Adrenal gland (tissue), 19 donors: ENCODE measurements at places on chromosomes 6 and 20. TPM values are rescaled to one million over a fixed set of nuclear protein-coding genes. Genes with fewer than 3 reads are reported as not detected.

Gene CCN5
- total RNA-seq, result 58.0 TPM

Gene C6orf15
- not detected for total RNA-seq

Gene AURKA
- total RNA-seq, result 3.0 TPM

Gene CTCFL
- total RNA-seq, result not detected

Gene DYNLT2
- 1.5 TPM for total RNA-seq

Gene OXT
- total RNA-seq, result not detected

Gene NKX2-2
- total RNA-seq, result not detected

Gene PROKR2
- not detected for total RNA-seq

Gene ELOVL4
- total RNA-seq, result not detected

DNA sequence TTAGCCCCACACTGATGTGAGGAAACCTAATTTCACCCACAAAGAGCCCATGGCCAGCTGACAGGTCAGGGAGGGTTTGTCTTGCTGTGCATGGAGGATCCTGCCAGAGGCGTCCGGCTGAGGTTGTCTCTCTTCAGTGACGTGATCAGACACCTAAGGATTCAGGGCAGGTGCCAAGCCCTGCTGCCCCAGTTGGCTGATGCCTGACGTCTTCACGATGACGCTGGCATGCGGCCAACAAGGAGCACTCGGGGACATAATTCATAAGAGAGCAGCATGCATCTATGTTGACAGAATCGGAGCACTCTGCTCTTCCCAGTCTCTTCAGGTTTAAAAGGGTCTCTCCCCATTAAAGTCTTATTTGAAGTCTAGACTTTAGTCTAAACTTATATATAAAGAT lies 47.8 kb downstream of the PSMB1 start:
- no peaks in the 10 kb centered on the region for H3K4me1 ChIP-seq
- DNase-seq, result peak; percentile 17
- peaks cover 3% of the 10 kb centered on the region for H3K27me3 ChIP-seq
- H3K4me3 ChIP-seq, result no peak overlapping the region

GRCh38 chr6:132131758-132132157 lies 180.6 kb upstream of the CCN2 start:
- peak overlapping the region; percentile 54 for H3K27ac ChIP-seq
- no peaks in the 10 kb centered on the region for H3K27me3 ChIP-seq
- no peaks in the 10 kb centered on the region for H3K4me1 ChIP-seq

- H3K36me3 ChIP-seq, result no peaks in the 10 kb centered on the region
- no peaks in the 10 kb centered on the region for H3K27me3 ChIP-seq
- no peak overlapping the region for H3K27ac ChIP-seq
- no peak overlapping the region for H3K4me3 ChIP-seq
- no peaks in the 10 kb centered on the region for H3K4me1 ChIP-seq
- no peak for DNase-seq
Measured at GRCh38 chr6:103105686-103106085, 1712.2 kb downstream of the GRIK2 start.

- DNase-seq, result no peak
- no peaks in the 10 kb centered on the region for H3K27me3 ChIP-seq
- no peaks in the 10 kb centered on the region for H3K4me1 ChIP-seq
- no peak overlapping the region for H3K27ac ChIP-seq
- no peak overlapping the region for H3K4me3 ChIP-seq
Measured at GRCh38 chr6:40135491-40136072, 201.3 kb upstream of the MOCS1 start.

GRCh38 chr6:16949716-16950115 lies 152.1 kb upstream of the STMND1 start:
- H3K4me3 ChIP-seq, result no peak overlapping the region
- no peak for DNase-seq
- H3K27ac ChIP-seq, result no peak overlapping the region

GRCh38 chr20:47353692-47354463 lies 2.6 kb downstream of the ZMYND8 start:
- no peak for DNase-seq
- no peak overlapping the region for H3K4me3 ChIP-seq
- H3K4me1 ChIP-seq, result peaks cover 100% of the 10 kb centered on the region
- H3K27ac ChIP-seq, result peak overlapping the region; percentile 98
- H3K36me3 ChIP-seq, result no peaks in the 10 kb centered on the region

GRCh38 chr20:20406306-20406705 lies 38.4 kb downstream of the INSM1 start:
- no peak for DNase-seq
- peaks cover 5% of the 10 kb centered on the region for H3K4me1 ChIP-seq
- no peaks in the 10 kb centered on the region for H3K27me3 ChIP-seq
- no peak overlapping the region for H3K4me3 ChIP-seq

DNA sequence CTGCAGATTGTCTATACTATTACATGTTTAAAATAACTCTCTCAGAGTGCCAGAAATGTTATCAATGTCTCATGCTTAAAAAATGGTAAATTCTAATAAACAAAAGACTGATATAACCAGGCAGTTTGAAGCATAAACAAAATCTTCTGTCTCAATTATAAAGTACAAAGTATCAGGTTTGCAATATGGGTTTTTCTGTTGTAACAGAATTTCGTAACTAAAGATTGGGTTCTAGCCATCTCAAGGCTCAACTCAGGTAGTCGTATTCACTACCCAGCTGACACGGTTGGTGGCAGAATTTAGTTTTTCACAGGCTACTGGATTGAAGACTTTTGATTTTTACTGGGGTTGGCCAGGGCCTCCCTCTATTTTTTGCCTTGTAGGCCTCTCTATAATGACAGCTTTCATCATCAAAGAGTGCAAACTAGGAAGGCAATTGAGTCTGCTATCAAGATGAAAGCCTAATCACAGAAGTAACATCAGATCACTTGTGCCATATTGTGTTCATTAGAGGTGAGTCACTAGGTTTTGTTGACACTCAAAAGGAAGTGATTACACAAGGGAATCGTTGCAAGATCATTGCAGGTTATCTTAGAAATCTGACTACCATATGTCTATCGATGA lies 3.6 kb downstream of the CYP39A1 start:
- peaks cover 4% of the 10 kb centered on the region for H3K4me1 ChIP-seq
- no peak overlapping the region for H3K4me3 ChIP-seq

- no peaks in the 10 kb centered on the region for H3K27me3 ChIP-seq
- peak within 1 kb of the TSS; percentile 90 for H3K27ac ChIP-seq
- H3K4me3 ChIP-seq, result peak within 1 kb of the TSS; percentile 99
- peaks cover 63% of the 10 kb centered on the region for H3K4me1 ChIP-seq
- H3K36me3 ChIP-seq, result no peaks in the 10 kb centered on the region
Measured at GRCh38 chr20:62367136-62367632, at the start of gene LAMA5. LAMA5 (minus strand) TSS chr20:62367312; CDS start chr20:62367245, 67 bp downstream.

DNA sequence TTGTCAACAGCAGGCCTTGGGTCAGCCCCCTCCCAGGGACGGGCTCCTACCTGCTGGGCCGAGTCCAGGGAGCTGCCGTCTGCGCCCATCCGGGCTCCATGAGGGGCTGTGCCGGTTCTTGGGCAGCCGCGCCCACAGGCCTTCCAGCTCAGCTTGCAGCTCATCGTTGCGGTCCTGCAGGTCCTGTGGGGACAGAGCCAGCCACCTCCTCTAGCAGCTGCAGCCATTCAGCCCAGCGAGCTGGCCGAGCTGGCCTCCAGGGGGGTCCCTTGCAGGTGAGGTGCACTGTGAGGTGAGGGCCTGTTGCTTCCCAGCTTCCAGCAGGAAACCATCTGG lies 74.4 kb downstream of the GINS1 start:
- no peak overlapping the region for H3K4me3 ChIP-seq
- H3K4me1 ChIP-seq, result no peaks in the 10 kb centered on the region
- no peaks in the 10 kb centered on the region for H3K27me3 ChIP-seq
- H3K27ac ChIP-seq, result no peak overlapping the region
- no peak for DNase-seq

DNA sequence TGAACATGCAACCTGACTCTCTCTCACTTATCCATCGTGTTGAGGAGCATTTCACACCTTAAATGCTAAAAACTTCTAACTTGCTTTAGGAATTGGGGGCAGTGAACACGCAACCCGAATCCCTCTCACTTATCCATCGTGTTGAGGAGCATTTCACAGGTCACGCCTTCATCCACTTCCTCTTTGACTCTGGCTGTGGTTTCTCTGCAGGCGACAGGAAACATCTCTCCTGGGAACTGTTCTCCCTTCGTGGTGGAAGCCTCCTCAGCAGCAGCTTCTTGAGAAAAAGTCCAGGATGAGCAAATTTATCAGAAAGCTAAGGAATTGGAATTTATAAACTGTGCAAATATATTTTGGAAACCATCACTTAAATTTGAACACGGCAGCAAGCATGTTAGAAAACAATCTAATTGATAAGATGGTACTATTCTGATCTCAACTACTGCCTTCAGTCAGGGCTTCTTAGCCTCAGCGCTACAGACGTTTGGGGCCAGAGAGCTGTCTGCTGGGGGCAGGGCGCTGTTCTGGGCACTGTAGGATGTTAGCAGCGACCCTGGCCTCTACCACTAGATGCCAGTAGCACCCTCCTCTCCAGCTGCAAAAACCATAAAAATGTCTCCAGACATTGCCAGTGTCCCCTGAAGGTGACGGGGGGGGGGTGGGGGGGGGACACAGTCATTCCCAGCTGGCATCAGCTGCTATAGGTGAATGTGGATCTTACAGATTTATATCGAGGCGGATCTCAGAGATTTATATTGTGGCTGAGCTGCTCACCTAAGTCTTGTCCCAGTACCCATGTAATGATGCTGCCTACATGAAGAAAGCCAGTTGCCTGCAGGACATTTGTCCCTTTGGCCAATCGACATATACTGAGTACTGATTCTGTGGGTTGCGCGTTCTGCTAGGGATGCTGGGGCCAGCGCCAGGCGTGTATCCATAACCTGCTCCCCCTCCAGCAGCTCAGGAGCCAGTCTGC lies 26.2 kb downstream of the CTCFL start:
- H3K4me1 ChIP-seq, result no peaks in the 10 kb centered on the region
- H3K36me3 ChIP-seq, result no peaks in the 10 kb centered on the region
- no peak overlapping the region for H3K4me3 ChIP-seq
- no peak for DNase-seq
- peaks cover 18% of the 10 kb centered on the region for H3K27me3 ChIP-seq

GRCh38 chr6:131861381-131861780 lies 53.6 kb downstream of the ENPP1 start:
- H3K36me3 ChIP-seq, result no peaks in the 10 kb centered on the region
- H3K4me1 ChIP-seq, result no peaks in the 10 kb centered on the region
- no peaks in the 10 kb centered on the region for H3K27me3 ChIP-seq
- no peak overlapping the region for H3K27ac ChIP-seq
- no peak for DNase-seq
- no peak overlapping the region for H3K4me3 ChIP-seq

DNA sequence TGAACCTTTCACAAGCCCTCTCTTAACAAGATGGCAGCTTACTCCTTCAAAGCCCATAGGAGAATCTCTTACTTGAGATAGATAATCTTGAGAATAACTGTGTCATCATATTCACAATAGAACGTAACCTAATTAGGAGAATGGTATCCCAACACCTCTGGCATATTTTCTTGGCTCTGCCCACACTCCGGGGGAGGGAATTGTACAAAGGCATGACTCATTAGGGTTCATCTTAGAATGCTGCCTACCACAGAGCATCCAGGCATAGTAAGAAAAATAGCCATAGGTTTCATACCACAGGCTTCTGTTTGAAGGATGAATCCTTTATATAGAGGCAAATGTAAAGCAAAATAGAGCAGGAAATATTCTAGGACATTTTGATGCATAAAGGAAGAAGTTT lies 1100.6 kb upstream of the CITED2 start:
- H3K27ac ChIP-seq, result no peak overlapping the region
- H3K4me1 ChIP-seq, result no peaks in the 10 kb centered on the region
- no peak for DNase-seq
- no peak overlapping the region for H3K4me3 ChIP-seq

DNA sequence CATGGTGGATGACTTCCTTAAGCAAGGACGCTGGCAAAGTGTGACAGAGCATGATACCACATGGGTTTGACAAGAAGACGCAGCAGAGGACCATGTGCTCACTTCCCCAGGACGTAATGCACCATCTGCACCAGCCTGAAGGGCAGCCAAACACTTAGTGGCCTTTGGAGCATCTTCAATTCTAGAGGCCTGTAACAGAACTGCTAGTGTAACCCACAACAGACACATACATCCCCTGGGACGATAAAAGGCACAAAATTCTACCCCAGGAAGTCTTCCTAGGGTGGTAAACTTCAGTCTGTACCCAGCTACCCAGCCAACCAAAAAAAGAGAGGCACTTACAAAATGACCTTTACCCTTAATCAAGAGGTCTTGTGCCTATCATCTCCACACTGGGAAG lies 9.2 kb upstream of the CPNE1 start:
- no peak overlapping the region for H3K4me3 ChIP-seq
- H3K27me3 ChIP-seq, result no peaks in the 10 kb centered on the region
- H3K36me3 ChIP-seq, result no peaks in the 10 kb centered on the region

- DNase-seq, result peak; percentile 8
- H3K4me1 ChIP-seq, result no peaks in the 10 kb centered on the region
- H3K27me3 ChIP-seq, result no peaks in the 10 kb centered on the region
- H3K4me3 ChIP-seq, result no peak overlapping the region
- no peak overlapping the region for H3K27ac ChIP-seq
Measured at GRCh38 chr20:17624070-17624469, 54.2 kb downstream of the DSTN start.

DNA sequence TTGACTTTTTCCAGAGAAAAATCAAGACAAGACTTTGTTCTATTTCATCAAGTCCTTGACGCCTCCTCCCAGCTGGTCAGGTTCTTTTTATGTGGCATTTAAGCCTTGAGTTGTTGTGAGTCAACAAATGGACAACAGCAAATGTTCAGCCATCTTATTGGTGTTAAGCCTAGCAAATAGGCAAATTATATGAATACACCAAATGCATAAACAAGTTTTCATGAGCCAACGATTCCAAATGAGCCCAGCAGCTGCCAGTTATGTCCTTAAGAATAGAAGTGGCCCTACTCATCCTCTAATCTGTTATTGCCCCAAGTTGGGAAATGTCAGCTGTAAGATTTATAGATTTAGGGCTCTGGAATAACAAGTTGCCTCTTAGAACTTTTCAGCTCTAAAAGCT lies 312.0 kb downstream of the SOX4 start:
- H3K4me3 ChIP-seq, result no peak overlapping the region
- H3K36me3 ChIP-seq, result no peaks in the 10 kb centered on the region
- no peaks in the 10 kb centered on the region for H3K4me1 ChIP-seq
- H3K27me3 ChIP-seq, result no peaks in the 10 kb centered on the region

DNA sequence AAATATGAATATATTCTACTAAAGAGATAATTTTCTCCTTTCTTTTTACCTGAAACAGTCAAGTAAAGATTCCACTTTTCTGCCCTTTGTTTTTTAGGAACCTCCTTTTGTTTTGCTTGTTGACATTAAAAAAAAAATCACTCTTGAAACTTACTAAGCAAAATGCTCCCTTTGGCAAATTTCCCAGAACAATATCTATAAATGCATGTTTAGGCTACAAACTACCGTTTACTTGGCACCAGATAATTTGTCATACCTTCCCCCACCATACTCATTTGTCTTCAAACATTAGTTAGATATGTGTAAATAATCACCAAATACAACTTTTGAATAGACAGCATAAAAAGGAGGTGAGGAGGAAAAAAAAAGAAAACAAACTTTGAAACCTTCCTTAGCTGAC lies 604.7 kb downstream of the RFPL4B start:
- H3K27ac ChIP-seq, result no peak overlapping the region
- H3K4me3 ChIP-seq, result no peak overlapping the region
- no peaks in the 10 kb centered on the region for H3K4me1 ChIP-seq
- no peak for DNase-seq

GRCh38 chr6:156508923-156509322 lies 268.3 kb upstream of the ARID1B start:
- H3K4me3 ChIP-seq, result no peak overlapping the region
- H3K27me3 ChIP-seq, result peaks cover 4% of the 10 kb centered on the region
- no peaks in the 10 kb centered on the region for H3K36me3 ChIP-seq
- no peak overlapping the region for H3K27ac ChIP-seq
- H3K4me1 ChIP-seq, result no peaks in the 10 kb centered on the region
- DNase-seq, result no peak

GRCh38 chr6:47428746-47429664 lies 48.6 kb upstream of the CD2AP start:
- H3K4me3 ChIP-seq, result no peak overlapping the region
- no peaks in the 10 kb centered on the region for H3K27me3 ChIP-seq
- no peaks in the 10 kb centered on the region for H3K36me3 ChIP-seq
- DNase-seq, result no peak
- no peaks in the 10 kb centered on the region for H3K4me1 ChIP-seq
- H3K27ac ChIP-seq, result no peak overlapping the region
